ENCODE measurements at places on chromosomes 11 and 22.

- DNase-seq: no peak
These were observed 9.8 kb downstream of the KCNJ1 start for GRCh38 chr11:128857341-128857740.

- DNase-seq: no peak
These were observed 46.5 kb upstream of the SERPIND1 start for GRCh38 chr22:20727118-20728015.

- no peak for DNase-seq
These were observed 7.1 kb downstream of the NLRX1 start for GRCh38 chr11:119175493-119176077.

DNA sequence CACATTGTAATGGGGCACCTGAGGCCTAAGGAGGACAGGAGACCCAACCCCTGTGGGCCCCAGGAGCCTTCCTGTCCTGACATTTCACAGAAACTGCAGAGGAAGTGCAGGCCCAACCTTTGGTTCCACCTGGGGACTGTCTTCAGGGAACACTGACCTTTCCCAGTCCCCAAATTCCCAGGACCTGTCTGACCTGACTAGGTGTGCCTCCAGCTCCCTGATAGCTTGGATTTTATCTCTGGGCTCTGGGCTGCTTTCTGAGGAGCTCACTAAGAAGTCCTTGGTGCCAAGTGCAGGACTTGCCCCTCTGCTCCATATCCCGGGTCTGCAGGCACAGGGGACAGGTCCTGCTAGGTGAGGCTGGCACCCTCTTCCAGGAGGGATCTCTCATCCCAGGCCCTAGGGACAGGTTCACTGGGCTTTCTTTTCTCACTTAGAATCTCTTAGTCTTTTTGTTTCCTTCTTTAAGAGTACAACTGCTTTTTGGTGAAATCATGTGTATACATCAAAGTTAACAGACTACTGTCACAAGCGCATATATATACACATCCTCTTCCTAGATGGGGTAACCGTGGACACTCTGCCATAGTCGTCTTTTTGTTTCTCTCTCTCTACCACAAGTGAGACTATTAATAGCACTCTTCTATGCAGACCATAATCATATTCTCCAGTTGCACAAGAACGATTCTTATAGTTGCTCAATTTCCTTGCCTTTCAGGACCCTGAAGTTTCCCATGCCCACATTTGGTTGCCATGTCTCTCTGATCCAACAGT is 72.0 kb upstream of the IGLL5 start:
- no peak for DNase-seq

GRCh38 chr11:48125866-48126265 is 90.7 kb upstream of the OR4B1 start:
- DNase-seq: no peak

GRCh38 chr11:126186025-126186698 is 25.3 kb downstream of the RPUSD4 start:
- no peak for DNase-seq

DNA sequence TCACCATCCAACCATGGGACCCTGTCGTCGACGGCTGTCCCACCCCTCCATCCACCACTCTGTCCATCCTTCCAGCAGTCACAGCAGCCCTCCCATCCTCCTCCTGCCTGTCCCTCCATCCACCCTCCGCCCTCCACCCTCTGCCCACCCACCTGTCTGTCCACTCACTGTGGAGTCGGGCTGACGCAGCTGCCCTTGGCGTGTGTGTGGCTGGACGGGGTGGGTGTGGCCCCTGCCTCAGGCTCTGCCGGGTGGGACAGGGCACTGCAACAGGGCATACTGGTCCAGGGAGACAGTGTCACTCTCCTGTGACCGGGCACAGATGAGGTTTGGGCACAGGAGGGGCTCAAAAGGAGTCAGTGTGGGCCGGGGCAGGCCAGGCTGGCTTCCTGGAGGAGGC is 1.9 kb downstream of the PKP3 start:
- no peak for DNase-seq
